ENCODE measurements at places on chromosomes 7 and 10.
A peak's percentile ranks its signal among the peaks of the same experiment; 100 is the strongest.

GRCh38 chr10:7374795-7375194, 36.0 kb downstream of the SFMBT2 start:
- DNase-seq: no peak

DNA sequence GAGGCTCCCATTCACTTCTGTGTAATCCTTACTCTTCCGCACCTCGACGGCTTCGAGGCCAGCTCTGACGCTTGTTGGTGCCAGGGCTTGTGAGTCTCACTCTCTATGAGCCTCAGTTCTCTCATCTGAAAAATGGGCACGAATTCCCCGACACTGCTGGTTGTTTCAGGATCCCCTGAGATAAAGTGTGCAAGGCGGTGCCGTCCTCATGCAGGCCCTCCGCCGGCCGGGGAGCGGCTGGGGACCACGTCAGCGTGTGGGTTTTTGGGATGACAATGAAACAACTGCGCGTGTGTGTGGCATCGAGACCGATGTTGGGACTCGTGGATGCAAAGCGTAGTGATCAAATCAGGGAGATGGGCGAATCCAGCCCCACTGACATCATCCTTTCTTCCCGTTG, 75.6 kb downstream of the FOXL3 start:
- no peak for DNase-seq

DNA sequence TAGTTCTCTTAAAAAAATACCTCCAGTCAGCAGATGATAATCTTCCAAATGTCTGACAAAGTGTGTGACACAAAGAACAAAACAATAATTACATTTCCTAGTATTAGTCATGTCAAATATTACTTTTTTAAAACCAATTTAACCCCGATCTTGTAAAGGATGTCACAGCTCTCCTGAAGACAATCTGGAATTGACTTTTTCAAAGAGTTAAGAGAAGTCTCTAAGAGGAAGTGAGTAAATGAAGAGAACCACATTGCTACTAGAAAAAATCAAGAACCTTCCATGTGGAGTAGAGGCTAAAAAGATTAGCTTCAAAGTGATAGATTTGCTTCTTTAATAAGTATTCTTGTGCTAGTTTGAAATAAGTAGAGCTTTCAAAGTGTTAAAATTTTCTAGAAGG, 218.2 kb upstream of the IMMP2L start:
- no peak for DNase-seq

DNA sequence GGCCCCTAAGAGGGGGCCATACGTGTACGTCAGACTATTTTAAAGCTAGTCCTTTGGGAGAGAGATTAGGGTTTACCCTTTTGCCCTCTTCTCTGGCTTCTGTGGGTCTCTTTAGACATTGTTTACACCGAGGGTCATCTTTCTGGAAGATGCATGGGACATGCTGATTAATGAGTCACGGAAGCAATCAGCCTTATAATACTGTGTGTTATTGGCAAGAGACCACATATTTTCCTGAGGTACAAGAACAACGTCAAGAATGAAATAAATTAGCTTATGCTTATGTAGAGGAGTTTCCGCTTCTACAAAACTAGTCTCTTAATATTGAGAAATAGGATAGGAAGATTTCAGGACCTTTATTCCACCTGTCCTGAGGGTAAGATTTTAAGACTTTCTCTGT, 327.7 kb downstream of the BBS9 start:
- DNase-seq: no peak

DNA sequence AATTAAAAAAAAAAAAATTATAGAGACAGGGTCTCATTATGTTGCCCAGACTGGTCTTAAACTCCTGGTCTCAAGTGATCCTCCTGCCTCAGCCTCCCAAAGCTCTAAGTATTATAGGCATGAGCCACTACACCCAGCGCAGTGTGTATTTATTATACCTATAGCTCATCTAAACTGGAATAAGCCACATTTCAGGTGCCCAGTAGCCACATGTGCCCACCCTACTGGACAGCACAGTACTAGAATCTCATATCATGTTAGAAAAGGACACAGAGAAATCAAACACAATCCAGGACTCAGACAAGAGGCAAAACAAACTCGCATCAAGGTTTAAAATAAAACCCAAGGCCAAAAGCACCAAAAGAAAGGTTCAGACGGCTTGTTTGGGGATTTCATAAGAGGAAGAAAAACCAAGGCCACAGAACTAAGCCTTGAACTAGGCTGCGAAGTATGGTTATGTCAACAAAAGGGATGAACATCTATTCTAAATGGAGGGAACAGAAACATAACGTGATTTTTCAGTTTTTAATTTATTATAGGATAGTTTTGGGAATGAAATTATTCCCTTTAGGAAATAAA, 32.3 kb downstream of the SLC16A9 start:
- DNase-seq: no peak

- DNase-seq: no peak
Observed at GRCh38 chr7:80002865-80003264, 131.8 kb upstream of the GNAI1 start.

DNA sequence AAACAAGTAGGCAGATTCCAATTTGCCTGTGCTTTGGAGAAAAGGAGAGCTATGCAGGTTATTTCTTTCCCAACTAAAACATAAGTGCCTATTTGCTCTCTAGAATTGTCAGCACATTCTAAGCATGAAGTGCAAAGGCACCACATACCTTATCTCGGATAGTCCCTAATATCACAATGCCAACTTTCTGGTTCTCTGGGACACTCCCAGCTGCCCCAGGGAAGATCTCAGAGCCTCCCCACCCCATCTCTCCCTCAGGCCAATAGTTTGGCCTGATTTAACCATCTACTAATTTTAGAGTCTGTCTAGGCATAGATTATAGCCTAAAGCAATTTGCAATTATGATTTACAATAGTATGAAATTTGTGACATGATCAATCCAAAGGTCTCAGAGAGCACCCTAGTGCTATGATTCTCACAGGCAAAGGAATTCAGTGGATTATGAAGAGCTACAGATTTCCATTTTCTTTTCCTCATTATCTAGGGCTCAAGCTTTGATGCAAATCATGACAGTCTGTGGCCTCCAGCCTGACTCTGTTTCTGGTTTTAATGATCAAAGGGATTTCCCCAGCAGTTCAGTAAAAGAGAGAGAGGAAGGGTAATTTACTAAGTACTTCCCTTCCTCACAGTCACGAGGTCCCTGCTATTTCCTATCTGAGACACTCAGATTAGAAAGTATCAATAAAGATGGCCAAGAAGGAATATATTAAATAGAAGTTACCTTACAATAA, 29.0 kb upstream of the IL6 start:
- DNase-seq: no peak

DNA sequence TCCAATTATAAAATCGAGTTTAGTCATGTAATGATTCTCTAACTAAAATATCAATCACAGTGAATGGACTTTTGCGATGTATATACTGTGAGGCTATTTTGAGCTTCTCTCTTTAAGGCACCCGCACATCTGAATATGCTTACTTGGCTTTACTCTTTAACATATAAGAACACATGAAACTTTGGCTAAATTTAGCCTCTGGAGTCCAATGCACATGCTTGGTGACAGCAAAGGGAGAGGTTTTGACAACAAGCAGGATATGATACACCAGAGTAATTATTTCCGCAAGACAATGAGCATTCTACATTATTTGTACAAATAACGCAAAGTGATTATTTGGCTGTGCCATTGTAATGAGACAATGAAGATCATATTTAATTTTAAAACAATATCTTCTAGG, 72.4 kb downstream of the ARID5B start:
- no peak for DNase-seq

GRCh38 chr7:156089222-156089621, 277.0 kb upstream of the SHH start:
- no peak for DNase-seq

GRCh38 chr7:123498031-123498430, 36.4 kb downstream of the IQUB start:
- no peak for DNase-seq

GRCh38 chr10:3559011-3559410, 226.0 kb downstream of the KLF6 start:
- DNase-seq: no peak

DNA sequence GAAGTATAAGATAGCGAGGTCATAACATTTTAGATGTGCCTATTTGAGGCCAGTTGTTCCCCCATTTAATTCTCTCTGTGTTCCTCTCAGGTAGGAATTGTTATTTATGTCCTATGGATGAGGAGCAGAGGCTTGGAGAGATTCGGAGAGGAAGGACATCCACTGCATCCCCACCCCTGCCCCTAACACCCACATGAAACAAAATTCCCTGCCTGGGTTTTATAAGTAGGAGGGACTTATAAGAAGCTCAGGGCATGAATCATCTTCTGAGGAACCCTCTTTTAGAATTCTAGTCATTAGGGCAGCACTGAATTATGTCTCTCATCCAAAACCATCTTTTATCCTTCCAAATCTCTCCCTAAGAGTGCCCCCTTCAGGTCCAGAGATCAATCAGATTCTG, 5.0 kb downstream of the CHAT start:
- no peak for DNase-seq

DNA sequence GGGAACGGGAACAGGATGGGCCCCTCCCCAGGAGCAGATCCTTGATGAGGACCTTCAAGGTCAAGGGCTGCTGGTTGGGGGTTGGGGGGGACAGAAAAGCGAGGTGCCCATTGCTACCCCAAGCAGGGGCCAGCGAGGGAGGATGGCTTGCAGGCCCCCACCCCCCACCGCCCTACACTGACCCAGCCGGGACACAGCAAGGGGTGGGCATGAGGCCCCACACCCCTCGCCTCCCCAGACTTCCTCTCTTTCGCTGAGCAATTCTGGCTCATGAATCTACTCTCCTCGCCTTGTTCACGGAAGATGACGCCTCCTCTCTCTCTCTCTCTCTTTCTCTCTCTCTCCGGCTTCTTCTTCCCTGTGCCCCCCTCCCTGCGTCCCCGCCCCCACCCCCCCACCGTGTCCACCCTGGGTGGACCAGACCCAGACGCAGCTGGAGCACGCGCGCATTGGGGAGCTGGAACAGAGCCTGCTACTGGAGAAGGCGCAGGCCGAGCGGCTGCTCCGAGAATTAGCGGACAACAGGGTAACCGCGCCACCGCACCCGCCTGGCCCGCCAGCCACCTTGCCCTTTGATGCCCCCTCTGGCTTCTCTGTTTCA, 81.1 kb upstream of the GTF2IRD1 start:
- DNase-seq: peak; percentile 38

DNA sequence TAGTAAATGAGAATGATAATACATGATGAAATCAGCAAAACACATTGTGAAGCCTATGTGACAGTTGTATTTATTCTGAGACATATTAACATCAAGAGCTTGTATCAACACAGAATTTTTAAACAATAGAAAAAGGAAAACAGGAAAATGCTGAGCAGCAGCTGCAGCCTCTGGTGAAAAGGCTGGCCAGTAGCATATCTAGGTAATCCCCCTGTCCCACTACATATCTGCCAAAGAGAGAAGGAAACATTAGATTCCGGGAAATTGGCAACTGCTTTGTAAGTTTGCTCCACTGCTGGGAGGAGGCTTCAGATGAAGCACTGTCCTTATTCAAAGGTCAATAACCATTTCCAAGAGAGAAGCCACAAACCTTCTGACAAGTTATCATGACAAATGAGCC, 89.4 kb downstream of the RALA start:
- no peak for DNase-seq

All from left colon (tissue), 2 donors.